Activated effector memory CD4-positive, alpha-beta T cell treated with anti-CD3 and anti-CD28 coated beads, Interleukin-2, amount 50 U/mL, for 16 hours (primary cell): ENCODE measurements at places on chromosomes 11 and 22.

- DNase-seq: no peak
Observed at GRCh38 chr11:111229604-111230003, 15.9 kb upstream of the POU2AF2 start.

- no peak for DNase-seq
Observed at GRCh38 chr22:43004362-43005035, 10.4 kb downstream of the PACSIN2 start.

DNA sequence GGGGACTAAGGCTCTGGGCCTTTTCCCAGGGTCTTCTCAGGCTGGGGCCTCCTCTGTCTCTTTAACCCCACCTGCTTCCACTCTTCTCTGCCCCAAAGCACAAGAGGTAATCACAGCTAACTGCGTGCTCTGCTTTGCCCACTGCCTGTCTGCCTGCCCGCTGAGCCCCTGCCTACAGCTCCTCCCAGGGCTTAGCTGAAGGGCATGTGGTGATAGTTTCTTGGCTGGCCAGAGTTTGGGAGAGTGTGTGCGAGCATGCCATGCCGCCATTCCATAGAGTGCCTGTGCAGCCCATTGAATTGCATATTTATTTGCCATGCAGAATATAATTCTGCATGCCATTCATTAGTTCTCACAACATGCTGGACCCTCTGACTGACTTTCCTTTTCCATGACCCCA, 32.5 kb downstream of the PHLDB1 start:
- DNase-seq: no peak

DNA sequence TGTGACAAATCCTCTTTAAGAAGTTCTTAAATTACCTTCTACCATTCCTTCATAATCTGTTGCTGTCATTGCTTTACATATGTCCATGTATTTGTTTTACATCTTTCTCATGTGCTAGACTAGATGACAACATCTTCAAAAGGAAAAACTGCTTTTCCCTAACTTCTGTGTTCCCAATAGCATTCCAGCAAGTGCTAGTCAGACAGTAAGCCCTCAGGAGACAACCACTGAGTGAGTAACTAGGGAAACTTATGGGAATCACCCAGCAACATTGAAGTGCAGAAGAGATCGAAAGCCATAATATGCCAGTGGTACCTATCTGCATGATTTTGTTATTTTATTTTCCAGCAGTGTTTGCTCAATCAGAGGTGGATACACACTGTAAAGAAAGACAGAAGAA, 889.7 kb upstream of the API5 start:
- DNase-seq: no peak

DNA sequence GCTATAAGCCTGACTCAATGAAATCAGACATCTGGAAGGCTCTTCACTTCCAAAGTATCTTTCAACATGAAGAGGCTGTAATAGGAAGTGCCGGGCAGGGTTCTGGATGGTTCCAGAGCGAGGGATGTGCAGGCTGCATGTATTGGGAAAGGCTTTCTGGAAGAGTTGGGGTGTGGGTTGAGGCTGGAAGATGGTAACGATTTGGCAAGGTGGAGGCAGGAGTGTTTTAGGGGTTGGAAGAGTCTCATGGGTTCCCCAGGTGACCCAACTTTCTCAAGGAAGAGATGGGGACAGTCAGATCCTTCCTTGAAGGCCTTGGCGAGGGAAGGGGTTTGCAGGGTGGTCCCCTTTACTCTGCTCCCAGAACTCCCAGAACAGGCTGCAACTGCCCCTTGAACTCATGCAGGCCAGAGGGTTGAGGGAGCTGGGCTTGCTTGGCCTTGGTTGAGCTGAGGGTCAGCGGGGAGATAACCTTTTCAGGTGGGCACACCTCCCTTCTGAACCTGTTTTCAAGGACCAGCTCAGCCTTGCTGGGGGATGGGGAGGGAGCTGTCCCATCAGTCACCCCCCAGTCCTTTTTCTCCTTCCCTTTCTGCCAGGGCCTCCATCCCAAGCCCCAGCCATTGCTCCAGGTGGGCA, 9.4 kb upstream of the POU2F3 start:
- no peak for DNase-seq

- peak; percentile 50 for DNase-seq
Observed at GRCh38 chr22:44392446-44392921, 79.7 kb upstream of the SHISAL1 start.

GRCh38 chr11:15055620-15056356, 17.6 kb upstream of the CALCB start:
- no peak for DNase-seq

- DNase-seq: peak; percentile 78
Observed at GRCh38 chr11:3808861-3809623, 682 bp downstream of the PGAP2 start.

GRCh38 chr11:128662960-128663359, 30.9 kb upstream of the FLI1 start:
- no peak for DNase-seq

GRCh38 chr11:40130427-40130826, 1329.0 kb downstream of the LRRC4C start:
- DNase-seq: no peak

- no peak for DNase-seq
Observed at GRCh38 chr11:36034551-36035331, 90.9 kb downstream of the LDLRAD3 start.

DNA sequence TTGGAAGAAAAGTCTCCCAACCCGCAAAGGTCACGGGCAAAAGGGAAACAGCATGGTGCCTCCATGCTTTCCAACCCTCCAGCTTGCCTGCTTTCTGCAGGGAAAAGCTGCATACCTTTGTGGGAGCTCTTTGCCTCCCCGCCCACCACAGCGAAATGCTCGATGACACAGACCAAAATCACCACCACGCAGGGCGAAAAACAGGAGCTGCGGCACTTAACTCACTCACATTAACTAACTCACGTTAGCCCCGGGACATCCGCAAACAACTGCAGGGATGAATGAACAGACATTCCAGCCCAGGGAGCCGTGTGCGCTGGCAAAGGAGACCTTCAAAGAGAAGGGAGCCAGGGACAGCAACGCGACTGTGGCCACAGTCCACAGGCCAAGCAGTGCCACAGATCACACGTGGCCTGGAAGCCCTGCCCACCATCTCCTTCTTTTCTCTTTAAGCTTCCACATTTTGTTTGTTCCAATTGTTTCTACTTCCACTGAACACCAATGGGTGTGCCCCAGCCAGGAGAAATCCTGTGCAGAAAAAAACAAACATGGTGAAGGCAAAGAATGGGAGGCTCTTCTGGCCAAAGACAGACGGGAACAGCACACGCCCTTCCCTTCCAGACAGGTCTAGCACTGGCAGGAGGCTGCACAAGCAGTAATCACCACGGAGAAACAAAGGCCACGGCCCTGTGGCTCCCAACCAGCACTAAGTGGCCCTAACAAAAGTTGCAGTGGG, 39.3 kb downstream of the DUSP8 start:
- DNase-seq: no peak

DNA sequence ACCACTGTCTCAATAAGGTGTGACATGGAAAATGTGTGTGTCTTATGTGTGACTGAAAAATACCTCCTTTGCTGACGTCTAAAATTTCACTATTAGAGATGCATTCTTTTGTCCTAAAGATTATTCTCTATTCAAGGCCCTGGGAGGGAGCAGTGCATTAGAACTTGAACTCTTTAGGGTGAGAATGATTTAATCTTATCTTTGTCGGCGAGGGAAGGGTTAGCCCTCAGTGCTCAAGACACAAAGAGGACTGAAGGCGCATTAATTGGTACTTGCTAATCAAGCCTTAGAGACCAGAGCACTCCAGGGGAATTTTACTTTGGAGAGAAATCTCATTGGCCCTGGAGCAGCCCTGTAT, 29.8 kb upstream of the PLET1 start:
- DNase-seq: no peak

DNA sequence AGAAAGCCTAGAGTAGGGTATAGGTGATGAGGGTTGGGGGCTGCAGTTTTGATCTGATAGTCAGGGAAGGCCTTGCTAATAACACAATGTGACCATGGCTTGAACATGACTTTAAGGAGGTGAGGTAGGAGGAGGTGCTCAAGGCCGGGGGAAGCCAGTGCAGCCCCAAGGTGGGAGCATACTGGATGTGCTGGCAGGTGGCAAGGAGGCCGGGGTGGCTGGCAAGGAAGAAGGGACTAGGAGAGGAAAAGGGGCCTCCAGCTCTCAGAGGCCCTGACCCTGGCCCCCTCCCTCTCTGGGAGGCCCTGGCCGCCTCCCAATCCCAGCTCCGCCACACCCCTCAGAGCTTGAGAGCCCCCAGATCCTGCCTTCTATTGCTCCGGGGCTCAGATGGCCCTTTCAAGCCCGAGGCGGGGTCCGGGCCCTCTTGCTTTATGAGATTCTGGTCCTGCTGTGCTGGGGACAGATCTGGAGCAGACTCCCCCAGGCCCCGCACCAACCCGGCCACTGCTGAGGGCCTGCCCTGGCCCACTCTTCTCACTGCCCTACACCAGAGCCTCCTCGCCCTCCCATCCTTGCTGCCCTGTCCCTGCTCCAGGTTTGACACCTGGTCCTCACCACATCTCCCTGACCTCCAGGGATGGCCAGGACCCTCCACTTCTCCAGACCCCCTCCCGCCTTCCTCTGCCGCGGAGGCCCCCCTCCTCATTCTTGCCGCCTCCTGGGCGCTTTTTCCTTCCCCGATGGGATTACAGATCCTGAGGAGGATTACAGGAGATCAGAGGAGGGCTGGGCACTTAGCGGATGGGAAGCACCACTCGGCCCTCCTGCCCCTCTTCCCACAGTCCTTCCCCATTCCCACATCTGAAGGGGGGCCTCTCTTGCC, 1.8 kb downstream of the PITPNM1 start:
- no peak for DNase-seq

GRCh38 chr22:37982151-37982785, 2.1 kb downstream of the SOX10 start:
- DNase-seq: no peak

DNA sequence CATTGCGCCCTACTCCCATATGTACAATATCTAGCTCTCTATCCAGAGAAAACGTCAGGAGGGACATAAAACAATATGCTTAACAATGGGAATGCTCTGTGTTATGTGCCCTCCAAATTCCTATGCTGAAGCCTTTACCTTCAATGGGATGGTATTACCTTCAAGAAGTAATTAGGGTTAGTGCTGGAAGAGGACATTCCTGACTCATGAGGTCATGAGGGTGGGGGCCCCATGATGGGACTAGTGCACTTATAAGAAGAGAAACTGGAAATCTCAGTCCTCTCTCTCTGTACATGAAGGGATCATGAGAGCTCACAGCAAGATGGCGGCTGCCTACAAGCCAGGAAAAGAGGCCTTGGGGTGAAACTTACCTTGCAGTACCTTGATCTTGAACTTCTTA, 20.3 kb downstream of the MMP20 start:
- no peak for DNase-seq

DNA sequence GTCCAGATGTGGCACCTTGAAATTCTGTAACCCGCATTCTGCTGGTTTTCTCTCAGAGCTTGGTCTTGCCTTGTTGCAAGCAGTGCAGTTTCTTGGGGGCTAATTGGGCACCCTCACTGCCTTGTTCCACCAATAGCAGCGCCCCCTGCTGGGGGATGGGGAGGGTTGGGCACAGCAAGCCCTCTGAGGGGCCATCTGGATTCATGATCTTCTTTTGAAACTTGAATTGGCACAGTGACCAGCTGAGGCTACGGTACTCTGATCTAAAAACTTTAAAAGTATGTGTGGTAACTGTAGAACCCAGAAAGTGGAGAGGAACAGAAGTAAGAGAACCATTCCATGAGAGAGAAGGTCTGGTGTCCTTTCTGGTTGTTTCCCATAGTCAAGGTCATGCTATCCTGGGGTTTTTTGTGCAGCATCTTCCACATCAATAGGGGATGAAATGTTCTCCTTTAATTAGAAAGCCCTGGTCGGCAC, 64.2 kb downstream of the MED15 start:
- DNase-seq: peak; percentile 90

DNA sequence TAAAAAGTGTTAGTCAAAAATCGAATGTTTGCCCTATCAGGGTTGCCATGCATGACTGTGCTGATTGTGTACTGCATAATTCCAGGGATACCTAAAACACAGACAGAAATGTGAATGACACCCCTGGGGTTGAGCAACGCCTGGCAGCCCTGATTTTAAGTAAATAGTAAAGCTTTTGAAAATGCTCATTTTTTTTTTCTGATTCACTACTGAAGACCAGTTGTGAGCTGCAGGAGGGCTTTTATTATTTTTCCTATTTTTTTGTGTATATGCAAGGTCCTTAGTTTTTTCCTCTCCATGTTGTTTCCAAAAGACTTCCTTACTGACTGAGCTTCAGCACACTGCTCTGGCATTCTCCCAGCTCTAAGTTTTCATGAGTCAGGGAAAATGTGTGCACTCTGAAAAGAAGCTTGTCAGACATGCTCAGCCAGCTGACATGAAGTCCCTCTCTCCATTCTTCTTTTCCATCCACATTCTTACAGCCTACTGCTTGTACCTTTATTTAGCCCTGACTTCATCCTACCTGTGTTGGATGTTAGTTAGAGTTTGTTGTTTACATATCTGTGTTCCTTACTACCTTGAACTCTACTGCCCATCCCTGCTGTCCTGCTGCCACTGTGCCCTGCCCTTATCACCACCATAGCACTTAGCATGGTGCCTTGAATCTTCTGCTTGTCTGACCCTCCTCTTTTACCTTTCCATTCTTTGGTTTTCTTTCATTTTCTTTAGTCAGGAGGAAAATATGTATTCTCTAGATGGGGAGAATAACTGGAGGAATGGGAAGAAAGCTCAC, 79.5 kb downstream of the HORMAD2 start:
- DNase-seq: no peak

GRCh38 chr11:6833356-6833755, 12.1 kb upstream of the OR10A5 start:
- no peak for DNase-seq

DNA sequence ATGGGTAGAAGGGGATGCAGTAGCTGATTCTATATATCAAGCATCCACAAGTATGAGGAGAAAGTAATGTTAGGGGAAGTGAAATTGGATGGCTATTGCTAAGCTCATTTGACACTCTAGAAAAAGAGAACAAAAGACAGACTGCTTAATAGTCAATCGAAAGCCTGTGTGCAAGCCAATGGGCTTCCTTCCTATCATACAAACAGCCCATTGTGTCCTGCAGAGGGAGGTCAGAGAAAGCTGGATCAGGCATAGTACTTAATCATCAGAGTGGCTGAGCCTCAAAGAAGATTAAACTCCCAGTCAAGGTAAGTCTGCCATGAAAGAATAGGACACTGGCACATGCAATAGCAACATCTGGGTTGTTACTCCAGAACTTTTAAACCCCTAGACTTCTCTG, 50.9 kb upstream of the PGR start:
- DNase-seq: no peak

- no peak for DNase-seq
Observed at GRCh38 chr11:125305345-125305744, 140.8 kb downstream of the PKNOX2 start.

DNA sequence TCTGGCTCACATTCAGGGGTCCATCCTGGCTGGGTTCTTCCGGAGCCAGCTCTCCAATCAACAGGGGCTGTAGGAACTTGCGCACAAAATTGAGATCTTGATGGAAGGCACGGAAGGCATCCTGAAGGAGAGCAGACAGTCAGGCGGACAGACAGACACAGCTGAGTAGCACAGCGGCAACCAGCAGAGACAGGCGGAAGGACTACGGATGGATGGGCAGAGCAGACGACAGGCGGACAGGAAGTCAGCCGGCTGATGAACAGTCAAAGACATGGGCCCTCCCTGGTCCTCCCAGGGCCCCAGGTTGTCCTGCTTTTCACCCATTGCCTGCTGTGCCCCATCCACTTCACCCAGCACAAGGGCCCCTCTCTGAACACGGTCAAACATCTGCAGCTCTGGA, 11.3 kb downstream of the FADS3 start:
- DNase-seq: no peak

- DNase-seq: no peak
Observed at GRCh38 chr22:22936180-22936914, 48.7 kb downstream of the IGLL5 start.

- no peak for DNase-seq
Observed at GRCh38 chr22:17964643-17965042, 59.7 kb downstream of the MICAL3 start.
